ENCODE measurements at places on chromosomes 6 and 20.

DNA sequence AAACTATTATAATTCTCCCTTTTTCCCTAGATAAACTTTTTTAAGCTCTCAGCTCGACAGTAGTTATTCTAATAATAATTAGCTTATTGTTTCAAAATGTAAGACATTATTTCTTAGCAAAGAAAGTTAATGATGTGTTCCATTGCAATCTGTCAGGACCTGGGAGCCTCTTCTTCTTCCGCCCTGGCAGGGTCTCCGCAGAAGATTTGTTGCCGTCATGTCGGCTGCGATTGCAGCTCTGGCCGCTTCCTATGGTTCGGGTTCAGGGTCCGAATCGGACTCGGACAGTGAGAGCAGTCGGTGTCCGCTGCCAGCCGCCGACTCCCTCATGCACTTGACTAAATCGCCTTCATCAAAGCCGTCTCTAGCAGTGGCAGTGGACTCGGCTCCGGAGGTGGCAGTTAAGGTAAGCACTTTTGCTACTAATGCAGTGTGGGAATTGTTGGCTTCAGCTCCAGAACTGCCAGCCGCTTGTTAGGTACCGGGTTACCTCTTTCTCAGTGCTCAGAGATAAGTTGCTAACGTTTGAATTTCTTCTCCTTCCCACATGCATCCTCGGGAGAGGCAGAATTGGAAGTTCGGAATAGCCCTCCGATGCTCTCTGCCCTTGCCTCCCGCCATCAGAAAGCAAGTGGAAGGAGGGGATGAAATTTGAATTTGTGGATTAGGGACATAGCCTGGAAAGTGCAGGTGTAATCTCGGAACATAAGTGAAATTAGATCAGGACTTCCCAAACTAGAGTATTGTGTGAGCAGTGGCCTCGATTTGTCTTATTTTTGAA lies at the start of gene CDC40:
Gene CDC40 (plus strand): TSS at position 200 of the 781 bp plus-strand sequence. CDS start 18 bp downstream, at position 218.
- no peak for DNase-seq

DNA sequence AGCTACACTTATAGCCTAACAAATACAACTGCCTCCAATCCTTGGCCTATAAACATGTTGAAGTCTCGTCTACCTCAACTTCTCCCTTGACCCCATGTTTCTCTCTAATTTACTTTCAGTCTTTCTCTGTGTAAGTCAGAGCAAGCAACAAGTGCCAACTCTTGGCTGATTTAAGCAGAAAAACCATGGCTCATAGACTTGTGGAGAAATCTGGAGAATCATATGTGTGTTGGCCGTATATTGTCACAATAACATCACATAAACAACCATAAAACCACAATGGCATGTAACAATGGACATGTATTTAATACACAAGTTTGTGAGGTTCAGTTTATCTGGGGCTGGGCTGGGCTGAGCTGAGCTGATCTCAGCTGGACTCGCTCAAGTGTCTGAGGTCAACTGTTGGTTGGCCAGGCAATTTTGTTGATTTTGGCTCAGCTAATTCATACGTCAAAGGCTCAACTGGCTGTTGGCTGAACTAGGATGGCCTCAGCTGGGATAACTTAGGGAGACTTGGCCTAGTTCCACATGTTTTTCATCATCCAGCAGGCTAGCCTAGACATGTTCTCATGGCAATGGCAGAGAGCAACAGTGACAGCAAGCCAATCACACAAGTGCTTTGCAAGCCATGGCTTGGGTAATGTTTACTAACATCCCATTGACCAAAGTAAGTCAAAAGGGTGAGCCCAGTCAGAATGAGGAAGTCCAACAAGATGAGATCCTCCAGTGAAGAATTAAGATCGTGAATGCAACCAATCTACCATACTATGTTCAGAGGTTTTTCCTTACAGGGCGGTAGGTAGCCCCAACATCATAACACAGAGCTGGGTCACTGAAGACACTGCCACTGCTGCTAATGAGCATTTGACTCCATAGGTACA lies 12.9 kb upstream of the TBC1D22B start:
- no peak for DNase-seq

DNA sequence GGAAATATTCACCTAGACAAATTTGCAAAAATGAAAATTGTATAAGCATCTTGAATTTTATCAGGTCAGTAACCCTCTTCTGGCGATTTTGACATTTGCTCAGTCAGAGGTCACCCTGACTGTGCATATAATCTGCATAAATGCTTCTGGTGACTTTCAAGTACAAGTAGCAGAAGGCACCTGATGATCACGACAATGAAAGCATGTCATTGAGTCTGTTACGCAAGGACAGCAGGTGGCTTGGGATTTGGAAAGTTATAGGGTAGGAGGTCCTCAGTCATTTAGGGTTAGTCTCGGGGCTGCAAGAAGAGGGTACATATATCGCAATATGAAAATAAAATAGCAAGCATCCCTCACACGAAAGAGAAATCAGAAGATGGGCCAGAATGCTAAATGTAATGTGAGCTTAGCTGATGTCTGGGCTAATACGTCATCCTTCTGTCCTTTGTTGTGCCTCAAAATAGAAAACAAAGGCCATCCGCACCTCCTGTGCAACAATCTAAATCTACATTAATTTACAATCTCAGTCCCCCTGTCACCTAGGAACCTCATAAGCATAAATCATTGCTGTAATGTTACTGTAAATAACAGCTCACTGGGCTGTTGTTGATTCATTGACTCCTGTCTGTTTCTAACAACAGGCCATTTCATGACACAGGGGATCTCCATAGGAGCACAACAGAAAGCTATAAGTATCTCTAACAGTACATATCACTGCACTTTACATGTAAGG lies 155.2 kb upstream of the RSPO3 start:
- DNase-seq, result no peak

GRCh38 chr6:85435851-85436250 lies 14.0 kb upstream of the NT5E start:
- DNase-seq, result no peak

DNA sequence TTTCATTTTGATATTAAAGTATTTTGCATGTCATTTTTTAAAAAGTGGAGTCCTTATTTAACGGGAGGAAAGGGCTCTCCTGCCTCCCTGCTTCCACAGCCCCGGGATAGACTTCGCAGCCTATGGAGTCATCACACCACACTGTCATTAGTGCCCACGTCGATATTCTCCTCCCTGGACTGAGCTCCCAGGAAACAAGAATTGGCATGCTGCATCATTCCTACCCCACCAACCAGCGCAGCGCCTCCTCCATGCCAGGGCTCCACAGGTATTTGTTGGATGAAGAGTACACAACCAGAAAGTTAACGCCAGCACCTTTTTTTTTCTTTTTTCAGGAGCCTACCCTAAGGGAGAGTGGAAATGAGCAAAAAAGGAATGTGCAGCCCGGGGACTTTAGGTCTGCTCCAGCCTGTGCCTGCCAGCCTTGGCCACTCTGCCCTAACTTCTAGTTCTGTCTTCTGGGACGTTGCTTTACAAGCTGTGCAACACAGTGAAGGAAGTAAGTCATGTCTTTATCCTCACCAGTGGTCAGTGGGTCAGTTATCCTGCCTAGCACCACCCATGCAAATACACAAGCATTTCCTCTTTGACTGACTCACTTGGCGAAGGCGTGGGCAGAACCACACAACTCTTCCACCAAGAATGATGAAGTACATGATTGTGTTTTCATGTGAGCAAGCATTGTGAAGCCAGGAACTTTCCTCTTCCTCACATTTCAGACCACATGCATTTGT lies 180.7 kb upstream of the UST start:
- peak; percentile 78 for DNase-seq

DNA sequence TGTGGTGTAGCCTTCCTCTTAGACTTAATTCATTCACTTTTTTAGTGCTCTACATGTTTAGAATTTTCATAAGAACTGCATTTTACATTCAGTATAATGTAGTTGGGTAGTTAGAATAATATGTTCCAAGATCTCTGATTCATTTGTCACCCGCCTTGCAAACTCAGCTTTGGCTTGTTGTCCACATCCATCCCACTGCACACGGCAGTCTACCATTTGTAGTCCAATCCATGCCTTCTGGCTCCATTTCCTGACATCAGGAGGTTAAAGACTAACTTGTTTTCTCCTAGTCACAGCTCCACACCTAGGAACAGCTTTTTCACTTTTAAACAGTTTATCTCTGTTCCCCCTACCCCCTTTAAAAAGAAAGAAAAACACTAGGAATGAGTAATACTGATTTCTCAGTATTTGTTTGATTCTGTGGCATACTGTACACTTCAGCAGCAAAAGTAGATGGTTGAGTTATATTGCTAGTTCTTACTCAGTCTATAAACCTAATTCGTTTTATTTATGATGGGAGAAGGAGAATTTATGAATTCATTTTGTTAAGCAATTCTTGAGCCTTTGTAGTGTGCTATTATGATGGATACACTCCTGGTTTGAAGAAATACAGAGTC lies 180.9 kb downstream of the ARID1B start:
- no peak for DNase-seq

DNA sequence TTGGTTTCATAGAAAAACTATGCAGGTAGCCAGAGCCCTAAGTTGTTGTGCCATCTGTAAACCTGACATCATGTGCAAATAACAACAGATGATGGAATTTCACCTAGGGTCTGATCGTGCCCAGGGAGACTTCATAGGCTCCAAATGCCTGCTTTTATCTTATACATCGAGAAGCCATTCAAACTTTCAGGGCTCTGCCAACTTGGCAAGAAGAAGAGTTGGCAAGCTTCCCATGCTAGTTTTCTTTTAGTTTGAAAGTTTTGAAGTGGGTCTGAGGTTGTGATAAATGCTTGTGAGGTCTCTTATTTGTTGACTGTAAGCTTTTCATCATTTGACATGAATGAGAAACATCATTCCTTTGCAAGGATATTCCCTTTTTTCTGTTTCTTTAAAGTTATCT lies 175.4 kb upstream of the FLRT3 start:
- DNase-seq, result no peak

DNA sequence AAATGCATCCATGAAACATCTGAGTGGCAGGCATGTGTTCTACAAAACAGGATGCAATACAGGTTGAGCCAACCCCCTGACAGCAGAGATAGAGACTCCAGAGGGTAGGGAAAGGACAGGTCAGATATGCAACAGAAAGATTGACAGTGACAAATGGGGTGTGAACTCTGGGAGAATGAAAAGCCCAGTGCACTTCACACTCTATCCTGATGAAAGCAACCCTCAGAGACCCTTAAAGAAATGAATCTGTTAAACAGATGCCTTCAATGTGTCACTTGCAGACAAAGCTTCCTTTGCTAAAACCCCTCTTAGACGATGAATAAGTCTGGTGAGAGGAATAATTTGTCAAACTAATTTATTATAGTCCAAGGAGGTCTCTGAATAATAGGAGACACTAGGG lies 89.9 kb downstream of the RFPL4B start:
- no peak for DNase-seq

GRCh38 chr20:51153867-51154707 lies 131.2 kb upstream of the KCNG1 start:
- no peak for DNase-seq

DNA sequence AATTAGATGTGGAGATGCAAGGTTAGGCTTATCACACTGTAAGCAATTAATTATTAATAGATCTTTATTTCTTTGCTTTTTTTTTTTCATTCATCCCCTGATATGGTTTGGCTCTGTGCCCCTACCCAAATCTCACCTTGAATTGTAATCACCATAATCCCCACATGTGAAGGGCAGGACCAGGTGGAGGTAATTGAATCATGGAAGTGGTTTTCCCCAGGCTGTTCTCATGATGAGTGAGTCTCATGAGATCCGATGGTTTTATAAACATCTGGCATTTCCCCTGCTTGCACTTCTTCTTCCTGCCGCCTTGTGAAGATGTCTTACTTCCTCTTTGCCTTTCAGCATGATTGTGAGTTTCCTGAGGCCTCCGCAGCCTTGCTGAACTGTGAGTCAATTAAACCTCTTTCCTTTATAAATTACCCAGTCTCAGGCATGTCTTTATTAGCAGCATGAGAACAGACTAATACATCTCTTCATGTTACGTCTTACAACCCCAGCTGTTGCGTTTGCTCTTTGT lies 333.8 kb downstream of the CDH26 start:
- DNase-seq, result no peak

- DNase-seq, result no peak
Observed at GRCh38 chr6:12026833-12027232, 14.7 kb downstream of the HIVEP1 start.

DNA sequence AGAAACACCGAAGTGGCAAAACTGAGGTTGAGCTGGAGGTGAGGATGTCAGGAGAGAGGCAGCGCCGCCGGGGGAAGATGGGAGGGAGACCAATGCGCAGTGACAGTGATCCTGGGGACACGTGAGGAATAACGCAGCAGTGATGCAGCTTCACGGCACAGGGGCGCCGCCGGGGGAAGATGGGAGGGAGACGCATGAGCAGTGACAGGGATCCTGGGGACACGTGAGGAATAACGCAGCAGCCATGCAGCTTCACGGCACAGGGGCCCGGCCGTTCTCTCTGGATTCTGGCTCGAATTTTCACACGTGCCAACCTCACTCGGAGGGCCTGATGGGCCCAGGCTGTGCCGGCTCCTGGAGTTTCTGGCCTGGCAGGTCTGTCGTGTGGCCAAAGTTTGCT lies 94.7 kb downstream of the SMOC2 start:
- no peak for DNase-seq

GRCh38 chr6:126033696-126034095 lies 47.4 kb downstream of the TRMT11 start:
- DNase-seq, result peak; percentile 68

DNA sequence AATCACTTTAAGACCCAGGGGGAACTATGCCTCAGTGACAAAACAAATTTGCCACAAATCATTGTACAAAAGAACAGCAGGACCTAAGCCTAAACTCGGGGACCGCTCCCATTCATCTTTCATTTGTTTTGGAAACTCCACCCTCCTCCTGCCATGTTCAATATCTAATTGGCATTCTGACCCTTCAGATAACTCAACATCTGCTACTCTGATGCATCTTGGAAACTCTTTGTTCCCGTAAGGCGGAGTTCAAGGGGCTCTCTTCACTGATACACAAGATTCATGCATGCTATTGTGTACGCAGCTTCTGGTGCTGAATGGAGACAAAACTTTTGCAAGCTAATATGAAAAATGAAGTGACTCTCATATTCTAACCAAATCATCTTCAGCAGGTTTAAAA lies 187.6 kb downstream of the ZFP64 start:
- DNase-seq, result no peak

All from RKO (cell line).